ENCODE measurements at places on chromosomes 7 and 10.
A peak's percentile ranks its signal among the peaks of the same experiment; 100 is the strongest.

DNA sequence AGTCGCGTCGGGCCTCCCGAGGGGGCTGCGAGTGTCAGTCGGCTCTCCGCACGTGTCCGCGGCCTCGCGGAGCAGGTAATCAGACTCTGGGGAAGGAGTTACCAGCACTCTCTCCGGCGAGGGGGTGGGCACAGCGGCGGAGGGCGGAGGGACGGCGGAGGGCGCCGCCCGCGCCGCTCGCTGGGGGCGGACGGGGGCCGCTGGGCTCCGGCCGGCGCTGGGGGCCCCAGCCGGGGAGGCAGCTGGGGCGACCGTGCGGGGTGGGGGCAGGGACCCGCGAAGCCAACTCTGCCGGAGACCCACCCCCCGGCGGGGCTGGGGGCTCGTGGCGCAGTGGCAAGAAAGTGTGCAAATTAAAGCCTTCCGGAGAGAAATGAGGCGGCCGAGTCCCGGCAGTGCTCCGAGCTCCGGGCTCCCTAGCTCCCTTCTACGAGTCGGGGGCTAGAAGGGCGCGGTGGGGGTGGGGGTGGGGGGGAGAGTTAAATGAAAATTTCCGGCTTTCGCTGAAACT, at the start of gene CDK6:
Gene CDK6, minus strand, starts transcription at position 85 of the 511 bp plus-strand sequence. CDS start 3,250 bp downstream, outside the sequence.
- DNase-seq, result peak; percentile 78

GRCh38 chr10:74624501-74624900, 201.9 kb upstream of the KAT6B start:
- DNase-seq, result no peak

DNA sequence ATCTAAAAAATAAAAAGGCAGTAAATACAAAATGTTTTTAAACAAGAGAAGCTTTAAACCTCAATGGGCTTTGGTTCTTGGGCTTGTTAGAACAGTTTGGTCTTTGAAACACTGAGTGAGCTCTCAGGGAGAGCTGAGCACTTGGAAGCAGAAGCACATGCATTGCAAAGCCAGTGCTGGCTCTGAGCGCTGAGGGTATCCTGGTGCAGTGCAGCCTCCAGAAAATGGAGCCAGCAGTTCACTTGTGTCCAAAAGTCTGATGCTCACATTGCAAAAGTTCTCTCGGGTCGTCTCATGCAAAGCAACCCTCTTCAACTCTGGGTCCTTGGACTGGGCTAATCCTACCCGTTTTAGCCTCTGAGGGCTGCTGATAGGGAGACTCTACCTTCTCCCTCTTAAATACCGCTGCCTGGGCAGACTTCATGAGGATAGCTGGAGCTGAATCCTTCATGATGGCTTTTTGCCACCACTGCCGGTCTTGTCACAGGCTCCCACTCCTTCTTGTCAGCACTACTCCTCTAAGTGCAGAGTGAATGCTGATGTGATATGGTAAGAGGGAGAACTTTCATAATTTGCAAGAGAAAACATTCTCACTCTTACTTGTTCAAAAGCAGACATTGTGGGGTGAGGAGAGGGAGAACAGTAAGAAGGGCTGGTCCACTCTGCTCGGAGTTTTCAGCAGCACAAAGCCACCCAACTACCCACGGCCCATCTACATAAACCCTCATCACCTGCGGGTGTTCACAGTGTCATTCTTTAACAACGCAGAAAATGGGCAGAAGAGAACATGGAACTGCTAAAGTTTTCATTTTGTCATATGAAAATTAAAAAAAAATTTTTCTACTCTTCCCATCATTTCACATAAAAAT, 42.2 kb upstream of the BMPER start:
- peak; percentile 77 for DNase-seq

DNA sequence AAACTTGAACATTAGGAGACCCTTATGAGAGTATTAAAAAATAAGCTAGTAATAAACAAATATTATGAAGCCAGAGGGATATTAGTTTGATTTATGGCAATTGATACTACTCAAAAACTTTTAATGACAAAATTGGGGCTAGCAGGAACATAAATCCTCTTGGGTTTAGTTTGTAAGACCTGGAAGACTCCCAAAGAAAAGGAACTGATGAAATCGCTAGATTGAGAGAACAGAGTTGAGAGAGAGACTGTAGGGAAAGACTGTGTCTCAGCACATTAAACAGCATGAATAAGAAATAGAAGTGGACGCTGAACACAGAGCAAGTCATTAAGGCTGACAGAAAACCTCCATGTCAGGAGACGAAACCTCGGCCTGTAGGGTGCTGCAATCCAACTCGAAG, 56.4 kb downstream of the ICA1 start:
- DNase-seq, result no peak

DNA sequence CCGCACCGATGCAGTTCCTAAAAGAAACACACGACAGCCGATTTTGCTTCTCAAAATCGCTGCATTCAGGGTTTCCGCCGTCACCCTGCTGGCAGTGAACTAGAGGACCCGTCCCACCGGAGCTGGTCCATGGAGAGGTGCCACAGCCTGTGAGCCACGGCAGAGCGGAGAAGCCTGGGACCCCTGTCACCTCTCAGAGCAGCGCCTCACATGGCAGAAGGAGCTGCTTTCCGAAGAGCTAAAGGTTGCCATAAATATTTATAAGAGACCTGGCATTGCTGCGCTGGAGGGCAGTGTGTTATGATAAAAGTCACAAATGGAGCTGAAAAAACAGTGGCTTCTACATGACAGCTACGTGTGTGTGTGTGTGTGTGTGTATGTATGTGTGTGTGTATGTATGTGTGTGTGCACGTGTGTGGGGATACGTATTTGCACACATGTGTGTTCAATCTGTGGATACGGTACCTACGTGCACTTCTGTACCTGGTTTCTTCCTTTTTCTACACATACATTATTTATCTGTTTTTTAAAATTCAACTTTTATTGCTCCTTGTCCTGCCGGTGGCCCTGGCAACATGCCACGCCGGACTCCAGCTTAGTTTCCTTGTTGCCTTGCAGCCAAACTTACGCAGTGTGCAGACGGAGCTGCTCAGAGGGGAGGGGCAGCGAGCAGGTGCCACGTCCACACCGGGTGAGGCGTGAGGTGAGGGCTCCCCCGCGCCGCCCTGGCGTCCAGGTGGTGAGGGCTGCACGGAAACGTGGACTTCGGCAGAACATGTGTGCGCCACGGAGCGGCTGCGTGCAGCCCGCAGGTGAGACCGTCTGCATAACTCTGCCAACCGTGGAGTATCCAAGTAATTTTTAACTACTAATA, 115.2 kb upstream of the PITRM1 start:
- no peak for DNase-seq

GRCh38 chr10:125029584-125030242, 87.8 kb downstream of the ZRANB1 start:
- no peak for DNase-seq

- no peak for DNase-seq
These were observed 21.4 kb downstream of the TSPAN13 start for GRCh38 chr7:16774986-16775385.

DNA sequence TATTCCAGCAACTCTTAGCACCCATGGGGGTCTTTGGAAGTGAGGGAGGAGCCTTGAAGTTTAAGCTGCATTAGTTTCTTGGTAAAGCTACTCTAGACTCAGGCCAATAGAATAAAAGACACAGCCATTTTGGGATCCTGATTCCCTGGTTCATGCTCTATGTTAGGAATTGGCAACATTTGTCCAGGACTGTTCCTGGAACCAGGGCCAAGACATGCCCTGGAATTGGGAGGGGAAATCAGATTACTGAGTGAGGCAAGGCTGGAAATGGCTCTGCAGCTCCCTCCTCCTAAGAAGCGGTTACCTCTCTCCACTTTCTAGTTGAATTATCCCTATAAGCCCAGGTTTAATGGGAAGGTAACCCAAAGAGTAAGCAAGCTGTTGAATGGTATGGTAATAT, 14.2 kb upstream of the BMPR1A start:
- DNase-seq, result no peak

DNA sequence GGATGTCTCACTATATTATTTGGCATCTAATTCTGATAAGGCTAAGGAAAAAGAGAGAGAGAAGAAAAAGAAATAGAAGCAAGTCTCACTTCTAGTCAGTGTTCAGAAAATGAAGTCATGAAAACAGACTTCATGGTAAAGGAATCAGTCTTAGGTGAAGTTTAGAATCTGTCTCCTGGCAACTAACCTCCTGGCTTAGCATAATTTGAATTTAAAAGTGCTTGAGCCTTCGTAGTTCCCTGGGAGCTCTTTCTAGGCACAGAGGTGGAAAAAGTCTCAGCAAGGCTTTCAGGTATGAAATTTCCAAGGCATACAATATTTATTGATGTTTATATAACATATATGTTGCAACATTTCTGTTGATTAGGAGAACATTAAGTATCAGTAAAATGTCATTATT, 10.4 kb downstream of the CHRM2 start:
- DNase-seq, result no peak

- DNase-seq, result no peak
These were observed 71.1 kb upstream of the TFEC start for GRCh38 chr7:116101704-116102103.

GRCh38 chr10:3735175-3735574, 49.8 kb downstream of the KLF6 start:
- DNase-seq, result peak; percentile 57

DNA sequence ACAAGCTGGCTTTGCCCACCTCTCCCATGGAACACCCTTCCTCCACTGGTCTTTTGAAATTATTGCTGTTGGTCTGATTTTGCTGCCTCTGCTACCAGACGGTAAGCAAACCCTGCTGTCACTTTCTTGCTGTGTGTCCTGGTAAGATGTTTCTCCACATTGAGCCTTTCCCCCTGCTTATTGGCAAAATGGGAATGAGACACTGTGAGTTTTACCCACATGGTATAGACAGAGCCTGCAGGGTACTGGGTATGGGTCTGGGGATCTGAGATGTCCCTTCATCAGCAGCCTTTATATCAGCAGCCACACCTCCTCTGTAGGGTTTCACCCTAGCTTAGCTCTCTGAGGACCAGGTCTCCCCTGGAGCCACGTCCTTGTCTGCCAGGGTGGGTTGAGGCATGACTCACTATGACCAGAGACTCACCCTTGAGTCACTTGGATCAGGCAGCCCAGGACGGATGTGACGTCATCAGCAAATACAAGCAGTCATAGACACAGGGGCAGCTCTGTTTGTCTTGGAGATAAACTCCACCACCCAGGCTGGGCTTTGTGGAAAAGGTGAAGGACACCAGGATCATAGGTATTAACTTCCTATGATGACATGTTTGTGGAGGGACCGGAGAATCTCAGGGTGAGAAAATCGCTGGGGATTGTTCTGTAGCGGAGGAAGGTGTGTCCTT, 17.9 kb upstream of the BAIAP2L1 start:
- DNase-seq, result no peak

DNA sequence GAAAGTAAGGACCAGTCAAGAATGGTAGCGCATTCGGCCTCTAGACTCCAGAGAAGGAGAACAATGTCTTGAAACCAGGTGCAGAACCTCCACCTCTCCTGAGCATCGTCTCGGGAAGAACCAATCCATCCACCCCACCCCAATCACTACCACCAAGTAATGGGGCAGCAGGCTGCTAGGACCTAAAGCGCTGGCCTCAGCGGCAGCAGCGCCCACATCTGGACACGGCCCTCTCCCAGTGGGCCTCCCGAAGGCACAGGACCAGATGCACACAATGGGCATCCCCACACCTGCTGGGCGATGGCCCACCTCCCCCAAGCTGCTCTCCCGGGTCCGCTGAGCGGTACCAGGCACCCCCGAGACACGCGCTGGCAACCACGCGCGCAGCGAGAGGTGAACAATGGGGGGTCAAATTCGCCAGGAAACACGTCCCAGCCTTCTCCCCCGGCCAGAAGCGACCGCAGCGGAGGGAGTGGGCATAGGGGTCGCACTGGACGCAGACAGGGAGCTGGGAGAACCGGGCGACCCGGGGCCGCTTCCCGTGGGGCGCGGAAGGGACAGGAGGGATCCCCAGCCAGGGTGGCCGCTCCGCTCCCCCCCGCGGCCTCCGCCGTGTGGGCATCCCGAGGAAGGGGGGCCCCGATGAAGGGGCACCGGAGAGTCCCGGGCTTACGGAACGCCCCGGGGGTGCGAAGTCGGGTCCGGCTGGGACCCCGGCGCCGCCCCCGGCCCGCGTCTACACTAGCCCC, 506 bp downstream of the CTTNBP2 start:
- DNase-seq, result no peak

GRCh38 chr10:78402591-78402990, 368.9 kb downstream of the RPS24 start:
- no peak for DNase-seq

GRCh38 chr10:91294134-91294906, 73.9 kb downstream of the PCGF5 start:
- no peak for DNase-seq

- DNase-seq, result no peak
These were observed 82.9 kb downstream of the OTUD1 start for GRCh38 chr10:23521735-23522134.

DNA sequence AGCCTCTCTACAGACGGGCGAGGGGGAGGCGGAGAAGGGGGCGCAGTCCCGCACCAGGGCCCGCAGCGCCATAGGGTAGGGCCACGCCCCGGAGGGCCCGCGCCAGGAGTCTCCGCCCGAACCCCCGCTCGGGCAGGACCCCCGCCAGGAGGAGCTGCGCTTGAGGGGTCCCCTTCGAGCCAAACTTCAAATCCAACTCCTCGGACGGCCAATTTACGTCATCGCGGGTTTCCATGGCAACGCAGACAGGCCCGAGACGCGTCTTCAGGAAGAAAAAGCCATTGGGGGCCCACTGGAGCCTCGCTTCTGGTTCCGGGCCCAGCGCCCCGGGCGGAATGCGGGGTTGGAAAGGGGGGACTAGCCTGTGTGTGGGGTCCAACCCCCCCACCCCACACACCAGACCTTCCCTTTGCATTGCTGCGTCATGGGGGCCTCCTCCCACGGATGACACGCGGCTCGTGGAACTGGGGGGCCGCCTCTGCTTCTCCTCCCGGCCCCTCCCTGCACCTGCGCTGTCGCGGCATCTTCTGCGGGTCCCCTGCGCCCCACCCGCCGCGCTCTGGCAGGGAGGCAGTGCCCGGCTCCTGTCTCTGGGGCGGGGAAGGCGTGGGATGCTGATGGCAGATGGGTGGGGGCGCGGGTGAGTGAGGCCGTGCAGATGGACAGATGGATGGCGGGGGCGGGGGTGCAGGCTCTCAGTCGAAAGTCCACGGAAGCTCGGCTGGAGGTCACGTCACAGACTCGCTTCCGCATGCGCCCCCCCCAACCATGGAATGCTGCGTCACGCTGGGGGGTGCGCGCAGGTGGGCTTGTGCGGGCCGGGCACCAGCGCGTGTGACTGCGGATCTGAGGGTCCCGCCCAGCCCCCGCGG, 1.2 kb downstream of the CALY start:
- DNase-seq, result peak; percentile 71

DNA sequence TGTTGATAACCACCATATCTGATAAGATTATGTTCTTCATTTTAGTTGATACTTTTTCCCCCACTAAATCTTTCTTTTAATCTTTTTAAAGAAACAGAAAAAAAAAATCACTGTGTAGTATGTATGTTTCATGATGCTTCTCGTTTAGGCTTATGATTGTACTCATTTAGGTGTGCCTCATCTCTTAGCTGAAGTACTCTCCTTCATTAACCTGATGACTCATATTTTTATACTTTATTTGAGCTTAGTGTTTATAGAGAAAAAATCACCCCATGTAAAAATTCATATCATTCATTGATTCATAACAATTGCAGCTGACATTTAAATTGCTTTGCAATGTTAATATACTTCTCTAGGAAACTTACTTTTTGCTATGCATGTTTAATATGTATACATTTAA, 158.9 kb downstream of the MLLT10 start:
- no peak for DNase-seq

All from Right ventricle myocardium inferior (tissue), 1 donor.